ENCODE measurements at places on chromosomes 2 and 18. TPM values are rescaled to one million over a fixed set of nuclear protein-coding genes. Genes with fewer than 3 reads are reported as not detected.

DSC2 gene
- total RNA-seq = 1.3 TPM

SOWAHC gene
- 9.3 TPM for total RNA-seq

HTR2B gene
- total RNA-seq = 0.06 TPM

INHA gene
- total RNA-seq = 0.47 TPM

RGPD3 gene
- 0.14 TPM for total RNA-seq

REEP1 gene
- 0.88 TPM for total RNA-seq

CFAP53 gene
- total RNA-seq = 0.38 TPM
